ENCODE measurements at places on chromosomes 7 and 10.

DNA sequence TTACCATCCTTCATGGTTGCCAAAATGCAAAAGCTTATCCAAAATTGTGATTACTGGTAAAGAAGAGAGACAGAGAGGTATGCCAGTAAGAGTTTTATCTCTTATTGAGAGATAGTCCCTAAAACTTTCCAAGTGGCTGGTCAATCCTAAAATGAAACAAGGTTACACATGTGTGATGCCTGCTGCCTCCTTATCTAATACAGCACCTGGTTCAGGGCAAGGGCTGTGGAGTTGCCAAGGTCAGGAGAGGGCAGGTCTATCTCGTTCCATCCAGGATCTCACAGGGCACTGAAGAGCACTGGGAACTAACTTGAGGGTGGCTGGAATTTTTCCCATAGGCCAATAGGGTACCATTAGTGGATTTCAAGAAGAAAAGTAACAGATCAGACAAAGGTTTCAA is 18.3 kb downstream of the VOPP1 start:
- DNase-seq: no peak

- DNase-seq: peak; percentile 4
Measured at GRCh38 chr10:86580521-86580891, 58.9 kb upstream of the WAPL start.

DNA sequence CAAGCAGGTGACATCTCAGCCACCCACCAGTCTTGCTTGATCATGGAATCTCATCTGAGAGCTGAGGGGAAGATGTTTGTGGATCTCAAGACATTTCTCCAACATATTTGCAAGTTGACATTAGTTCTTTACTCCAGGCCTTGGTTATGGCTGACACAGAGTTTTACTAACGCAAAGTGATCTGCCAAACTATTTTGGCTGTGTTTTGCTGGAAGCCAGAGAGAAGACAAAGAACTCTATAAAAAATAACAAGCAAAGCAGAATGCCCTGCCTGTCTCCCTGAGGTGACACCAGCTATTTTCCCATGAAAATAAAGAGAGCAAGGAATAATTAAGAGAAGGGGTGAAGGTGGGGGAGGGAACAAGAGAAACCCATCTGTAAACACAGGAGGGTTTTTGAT is 286.4 kb downstream of the WDR11 start:
- DNase-seq: peak; percentile 39

- DNase-seq: no peak
Measured at GRCh38 chr10:89360157-89360556, 17.7 kb upstream of the IFIT1B start.

- no peak for DNase-seq
Measured at GRCh38 chr10:78207216-78207615, 173.6 kb downstream of the RPS24 start.

GRCh38 chr10:78924319-78925003 is 144.3 kb upstream of the ZMIZ1 start:
- no peak for DNase-seq

DNA sequence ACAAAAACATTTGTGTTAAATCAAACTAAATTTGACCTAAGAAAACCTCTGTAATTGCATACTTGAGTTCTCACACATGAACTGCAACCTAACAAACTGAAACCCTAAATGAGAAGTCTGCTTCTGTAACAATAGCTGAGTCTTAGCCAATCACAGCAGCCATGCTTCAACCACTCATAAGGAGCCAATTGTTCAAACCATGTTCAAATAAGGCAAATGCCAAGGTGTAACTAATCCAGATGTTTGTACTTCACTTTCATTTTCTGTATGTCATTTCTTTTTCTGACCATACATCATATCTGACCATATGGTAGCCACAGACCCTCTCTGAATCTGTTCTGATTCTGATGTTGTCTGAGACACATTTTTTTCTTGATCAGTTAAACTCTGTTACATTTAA is 47.5 kb upstream of the ANTXRL start:
- DNase-seq: no peak

DNA sequence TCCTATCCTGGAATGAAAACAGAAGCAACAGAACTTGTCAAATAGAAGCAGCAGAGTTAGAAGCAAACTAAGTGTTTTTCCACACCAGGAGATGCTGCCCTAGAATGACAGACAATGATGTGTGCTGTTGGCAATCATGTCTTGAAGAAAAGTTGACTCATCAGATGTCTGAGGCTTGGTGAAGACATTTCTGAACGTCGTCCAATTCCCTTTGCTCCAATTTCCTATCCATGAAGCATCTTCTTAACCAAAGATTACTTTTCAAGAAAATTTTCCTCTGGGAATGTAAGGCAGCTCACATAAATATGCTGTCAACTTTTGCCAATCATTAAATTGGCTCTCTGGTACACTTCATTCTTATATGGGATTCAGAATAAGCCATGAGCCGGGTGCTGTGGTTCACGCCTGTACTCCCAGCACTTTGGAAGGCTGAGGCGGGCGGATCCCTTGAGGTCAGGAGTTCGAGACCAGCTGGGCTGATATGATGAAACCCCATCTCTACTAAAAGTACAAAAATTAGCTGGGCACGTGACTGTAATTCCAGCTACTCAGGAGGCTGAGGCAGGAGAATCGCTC is 34.6 kb downstream of the MALSU1 start:
- peak; percentile 81 for DNase-seq

GRCh38 chr7:152882576-152883310 is 123.2 kb downstream of the ACTR3B start:
- DNase-seq: no peak

GRCh38 chr7:106766551-106766950 is 98.5 kb upstream of the PIK3CG start:
- no peak for DNase-seq

- DNase-seq: no peak
Measured at GRCh38 chr10:34010891-34011290, 676.4 kb upstream of the NRP1 start.

- no peak for DNase-seq
Measured at GRCh38 chr7:1274876-1275375, 42.3 kb downstream of the UNCX start.

DNA sequence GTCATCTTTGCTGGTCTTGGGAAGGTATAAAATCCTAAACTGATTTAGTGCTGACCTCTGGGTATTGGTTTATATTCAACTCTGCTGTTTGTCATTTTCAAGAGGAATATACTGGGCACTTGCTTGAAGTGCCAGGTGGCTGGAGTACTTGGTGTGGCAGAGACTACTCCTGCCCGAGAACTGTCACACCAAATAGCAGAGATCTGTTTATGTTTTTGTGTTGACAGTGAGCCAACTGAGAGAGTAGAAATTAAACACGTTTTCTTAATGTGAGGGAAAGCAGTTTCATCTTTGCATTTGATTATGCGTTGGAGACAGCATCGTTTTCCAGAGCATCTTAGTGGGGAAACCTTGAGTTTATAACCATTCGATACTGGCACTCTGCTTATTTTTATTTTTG is 174.4 kb downstream of the CDCA7L start:
- no peak for DNase-seq

DNA sequence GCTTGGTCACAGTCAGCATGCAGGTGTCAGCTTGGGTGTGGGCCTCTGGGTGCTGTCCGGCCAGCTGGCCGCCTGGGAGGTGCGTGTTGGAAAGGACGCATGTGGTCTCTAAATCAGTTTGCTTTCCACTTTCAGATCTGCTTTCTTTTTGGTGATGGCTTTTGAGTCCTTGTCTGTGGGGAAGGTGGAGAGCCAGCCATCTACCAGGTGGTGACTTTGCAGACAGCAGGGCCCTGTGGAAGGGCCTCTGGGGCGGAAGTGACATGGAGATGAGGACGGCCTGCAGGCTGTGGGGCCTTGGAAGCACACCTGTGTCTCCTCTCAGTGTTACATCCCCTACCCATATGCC is 59.4 kb downstream of the WDR37 start:
- DNase-seq: no peak

DNA sequence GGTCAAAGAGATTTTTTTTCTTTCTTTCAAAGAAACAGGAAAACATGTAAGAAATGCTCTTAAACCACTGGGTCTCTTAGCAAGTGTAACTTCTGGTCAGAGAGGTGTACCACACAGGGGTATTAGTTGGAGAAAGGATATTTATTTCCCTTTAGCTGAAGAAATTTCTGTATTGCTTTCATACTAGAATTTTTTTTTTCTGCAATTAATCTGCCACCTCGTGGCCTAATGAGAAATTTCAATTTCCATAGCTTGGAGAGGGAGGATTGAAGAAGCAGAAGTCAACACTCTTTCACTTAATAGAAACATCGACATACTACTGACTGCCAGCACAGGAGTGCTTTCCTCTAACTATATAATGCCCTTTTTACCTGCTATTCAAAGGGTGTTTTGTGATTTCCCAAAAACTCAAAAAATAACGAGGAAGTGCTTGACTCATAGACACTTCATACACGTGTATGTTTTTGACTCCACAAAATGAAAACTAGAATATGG is 177.6 kb upstream of the NAMPT start:
- DNase-seq: peak; percentile 5

DNA sequence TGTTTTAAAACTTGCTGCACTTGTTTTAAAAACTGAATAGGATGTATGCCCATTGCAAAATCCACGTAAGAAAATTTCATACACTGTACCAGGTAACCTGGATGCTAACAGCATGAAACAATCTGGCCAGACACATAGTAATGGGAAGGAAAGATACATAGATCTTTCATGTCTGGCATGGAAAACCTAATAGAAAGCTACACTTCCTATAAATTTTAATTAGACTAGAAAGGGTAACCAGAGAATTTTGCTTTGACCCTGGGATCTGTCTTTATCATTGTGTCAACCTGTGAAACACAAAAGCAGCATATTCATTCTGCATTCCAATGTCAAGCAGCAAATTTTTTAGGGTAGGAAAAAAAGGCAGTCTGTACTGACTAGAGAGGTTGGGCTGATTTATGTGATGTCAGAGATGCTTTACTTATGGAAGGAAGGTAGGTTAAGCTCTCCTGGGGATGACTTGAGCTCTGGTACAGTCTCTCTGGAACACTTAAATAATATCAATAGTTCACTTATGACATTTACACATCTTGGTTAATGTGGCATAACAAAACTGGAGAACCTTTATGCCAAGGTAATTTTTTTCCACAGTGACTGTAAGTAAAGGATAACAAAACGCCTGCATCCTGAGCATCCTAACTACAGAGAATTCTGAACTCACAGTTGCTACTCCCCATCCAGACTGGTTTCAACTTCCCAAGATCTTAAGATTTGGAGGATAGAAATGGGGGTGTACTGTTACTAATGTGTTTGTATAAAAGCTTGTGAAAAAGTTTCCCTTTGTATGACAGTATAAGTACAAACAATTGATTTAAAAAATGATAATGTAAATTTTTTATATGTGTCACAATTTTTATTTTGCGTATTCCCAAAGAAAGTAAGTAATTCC is 44.7 kb downstream of the DOCK4 start:
- no peak for DNase-seq

DNA sequence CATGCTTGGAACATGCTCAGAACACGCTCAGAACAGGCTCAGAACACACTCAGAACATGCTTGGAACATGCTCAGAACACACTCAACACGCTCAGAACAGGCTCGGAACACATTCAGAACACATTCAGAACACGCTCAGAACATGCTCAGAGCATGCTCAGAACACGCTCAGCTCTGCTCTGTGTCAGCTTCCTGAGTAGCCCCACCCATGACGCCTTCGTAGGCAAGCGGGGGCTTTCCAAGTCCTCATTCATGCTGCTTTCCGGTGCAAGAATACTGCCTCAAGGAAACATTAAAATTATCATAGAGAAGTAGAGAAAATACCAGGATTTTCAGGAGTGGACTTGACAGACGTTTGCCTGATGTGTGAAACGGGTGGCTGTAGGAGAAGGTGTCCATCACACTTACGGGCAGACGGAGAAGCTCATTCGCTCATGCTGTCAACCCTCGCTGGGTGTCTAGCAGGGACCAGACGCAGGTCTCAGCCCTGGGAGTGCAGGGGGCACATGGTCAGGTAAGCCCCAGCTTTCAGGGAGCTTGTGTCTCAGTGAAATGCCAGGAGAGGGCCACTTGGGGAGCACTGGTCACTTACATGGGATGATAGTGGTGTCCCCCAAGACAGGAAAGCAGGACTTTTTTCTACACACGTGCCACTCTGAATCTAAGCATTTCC is 24.7 kb downstream of the EN2 start:
- DNase-seq: no peak

GRCh38 chr7:19099924-19100323 is 17.5 kb downstream of the TWIST1 start:
- DNase-seq: no peak

GRCh38 chr10:74637685-74638084 is 188.7 kb upstream of the KAT6B start:
- DNase-seq: no peak

DNA sequence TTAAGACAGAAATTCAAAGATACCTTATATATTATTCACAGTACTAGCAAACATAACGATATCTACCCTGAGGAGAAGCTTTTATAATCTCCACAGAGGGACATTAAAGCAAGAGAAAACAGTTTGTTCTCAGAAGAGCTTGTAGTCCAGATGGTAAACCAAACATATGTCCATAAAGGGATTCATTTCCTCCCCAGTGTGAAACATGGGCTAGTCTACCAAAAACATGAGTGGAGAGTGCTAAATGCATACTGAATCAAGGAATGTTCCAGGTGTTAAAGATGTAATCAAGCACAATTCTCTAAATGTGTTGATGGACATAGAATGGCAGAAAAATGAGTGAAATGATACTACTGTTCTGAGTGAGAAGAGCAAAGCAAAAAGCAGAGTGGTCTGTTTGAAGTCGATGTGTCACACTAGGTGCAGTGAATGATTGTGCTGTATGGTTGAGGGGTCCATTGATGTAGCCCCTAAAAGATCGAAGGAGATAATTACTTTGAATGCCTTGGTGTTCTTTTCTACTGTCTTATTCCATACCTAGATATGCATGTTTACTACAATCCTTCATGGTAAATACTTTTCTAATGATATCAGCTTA is 25.3 kb downstream of the BCAP29 start:
- no peak for DNase-seq

- DNase-seq: no peak
Measured at GRCh38 chr10:19847321-19847720, 31.1 kb downstream of the PLXDC2 start.

- no peak for DNase-seq
Measured at GRCh38 chr7:2411815-2412586, 8.6 kb downstream of the CHST12 start.

GRCh38 chr7:148031019-148031418 is 559.5 kb upstream of the C7orf33 start:
- DNase-seq: no peak
